ENCODE measurements at places on chromosomes 4 and X. TPM values are rescaled to one million over a fixed set of nuclear protein-coding genes. Genes with fewer than 3 reads are reported as not detected.

GRCh38 chrX:126551306-126551705 is 1.3 kb downstream of the DCAF12L1 start:
- no peak for DNase-seq

DNA sequence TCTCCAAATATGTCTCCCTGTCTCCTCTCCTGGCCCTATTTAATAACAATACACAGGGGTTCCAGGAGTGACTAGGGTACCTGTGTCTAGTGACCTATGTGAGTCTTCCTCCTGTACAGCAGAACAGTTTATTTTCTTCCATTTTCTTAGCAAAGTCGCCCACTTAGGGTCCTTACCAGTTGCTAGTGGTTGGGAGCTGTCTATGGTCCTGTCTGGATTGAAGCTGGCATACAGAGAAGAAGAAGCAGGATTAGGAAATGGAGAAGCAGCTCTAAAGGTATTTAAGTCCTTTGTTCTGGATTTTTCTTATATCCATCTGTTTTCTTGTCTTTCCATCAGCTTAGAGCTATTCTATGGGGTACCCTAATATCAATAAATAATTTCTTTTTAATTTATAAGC is 587.1 kb upstream of the CPEB2 start:
- no peak for DNase-seq

DNA sequence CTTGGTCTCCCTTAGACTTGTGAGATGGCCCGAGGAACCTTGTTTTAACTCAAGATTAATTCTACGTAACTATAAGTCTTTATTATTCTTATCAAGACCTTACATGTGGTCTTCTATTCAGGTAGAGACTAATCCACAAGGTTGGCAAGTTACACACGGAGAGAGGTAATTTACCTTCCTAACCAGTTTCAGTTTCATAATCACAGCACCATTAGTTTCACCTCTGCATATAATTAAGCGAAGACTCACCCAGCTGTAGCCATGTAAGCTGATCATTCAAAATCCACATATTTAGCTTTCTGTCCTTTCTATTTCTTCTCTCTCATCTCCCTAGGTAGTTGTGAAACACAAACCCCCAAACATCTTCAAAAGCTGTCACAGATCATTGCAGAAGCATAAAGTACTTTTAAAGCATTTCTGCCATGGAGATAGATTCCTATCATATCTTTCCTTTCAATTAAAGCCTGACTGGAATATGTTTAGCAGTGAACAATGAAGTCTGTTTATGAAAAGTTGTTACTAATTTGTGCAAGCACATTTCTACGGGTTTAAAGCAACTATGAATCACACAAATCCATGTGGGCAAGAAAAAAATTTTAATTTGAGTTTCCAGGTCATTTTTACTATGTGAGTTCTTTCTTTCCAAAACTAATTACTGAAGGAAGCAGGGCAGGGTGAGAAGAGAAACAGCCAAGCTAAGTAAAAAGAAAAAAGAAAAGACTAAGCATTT is 78.5 kb downstream of the BTC start:
- no peak for DNase-seq

GRCh38 chrX:150213481-150214030 is 149.6 kb upstream of the MAMLD1 start:
- no peak for DNase-seq

LRRC66 gene
- total RNA-seq: 0.08 TPM

TET2 gene
- total RNA-seq: 28.7 TPM

FGA gene
- not detected for total RNA-seq
